ENCODE measurements at places on chromosomes 1 and 21.

DNA sequence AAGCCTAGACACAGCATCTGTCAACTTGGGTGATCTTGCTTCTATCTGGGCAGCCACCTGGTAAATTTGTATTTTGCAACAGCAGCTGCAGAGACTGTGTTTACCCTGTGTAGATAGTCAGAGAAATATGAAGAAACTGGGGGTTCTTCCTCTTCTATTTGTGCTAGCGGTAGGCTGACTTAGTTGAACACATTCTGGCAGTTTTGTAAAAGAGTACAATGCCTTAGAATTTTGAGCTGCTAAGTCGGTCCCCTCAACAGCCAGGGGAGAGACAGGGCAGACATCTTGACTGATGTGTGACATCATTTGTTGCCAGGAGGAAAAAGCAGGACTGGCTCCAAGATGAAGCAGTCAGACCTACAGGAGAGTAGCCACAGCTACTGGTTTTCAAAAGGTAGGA, 53.7 kb downstream of the KCNJ6 start:
- no peak for DNase-seq

GRCh38 chr1:108799001-108799400, 52.5 kb downstream of the STXBP3 start:
- no peak for DNase-seq

DNA sequence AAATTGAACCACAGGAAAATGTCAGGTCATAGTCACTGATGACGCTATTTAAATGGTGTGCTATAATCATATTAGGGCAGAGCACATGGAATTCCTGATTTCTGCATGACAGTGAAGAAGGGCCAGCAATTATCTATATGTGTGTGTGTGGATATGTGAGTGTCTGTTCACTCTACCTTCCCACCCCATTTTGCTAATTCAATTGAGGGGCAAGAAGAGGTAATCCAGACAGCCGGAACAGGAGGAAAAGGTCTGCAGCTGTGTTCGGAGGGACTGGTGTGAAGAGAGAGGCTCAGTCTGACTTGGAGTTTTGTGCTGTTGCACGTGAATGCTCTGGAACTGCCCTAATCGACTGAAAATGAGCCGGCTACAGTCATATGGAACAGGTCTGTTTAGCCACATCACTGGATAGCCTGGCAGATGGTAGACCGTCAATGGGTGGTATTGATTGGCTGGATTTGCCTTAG, 5.1 kb upstream of the ELAVL4 start:
- no peak for DNase-seq

GRCh38 chr1:8154621-8155052, 128.5 kb upstream of the ERRFI1 start:
- DNase-seq: peak; percentile 33

DNA sequence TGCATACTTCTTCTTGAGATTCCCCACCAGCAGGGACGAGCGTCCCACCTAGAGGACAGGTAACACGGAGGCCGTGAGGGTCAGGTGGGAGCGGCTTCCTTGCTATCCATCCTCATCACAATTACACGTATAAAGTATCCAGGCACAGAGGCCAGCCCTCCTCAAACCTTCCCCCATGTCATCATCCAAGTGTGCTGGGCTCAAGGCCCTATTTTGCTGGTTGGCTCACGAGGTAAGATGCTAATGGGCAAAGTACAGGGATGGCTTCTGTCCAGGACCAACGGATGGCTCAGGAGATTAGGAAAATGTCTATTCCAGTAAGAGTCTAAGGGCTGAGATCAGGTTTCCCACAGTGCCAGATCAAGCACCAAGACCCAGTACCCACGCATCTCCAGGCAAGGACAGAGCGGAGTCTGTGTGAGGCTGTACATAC, 11.5 kb upstream of the A3GALT2 start:
- no peak for DNase-seq

DNA sequence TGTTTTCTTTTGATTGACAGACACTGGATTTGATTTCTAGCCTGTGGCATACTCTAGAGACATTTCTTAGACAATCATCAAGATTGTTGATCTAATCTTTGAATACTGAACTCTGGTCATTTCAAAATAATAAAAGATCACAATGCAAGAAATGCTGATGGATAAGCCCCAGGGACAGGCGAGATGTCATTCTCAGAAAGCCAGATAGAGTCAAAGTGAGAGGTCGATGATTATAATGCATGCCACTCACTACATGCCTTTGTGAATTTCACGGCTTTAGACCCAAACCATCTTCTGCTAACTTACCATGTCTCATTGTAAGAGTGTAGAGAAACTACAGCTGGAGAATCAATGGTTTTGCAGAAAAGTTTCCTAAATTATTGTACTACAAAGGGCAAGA, 257.1 kb downstream of the DYRK1A start:
- no peak for DNase-seq

DNA sequence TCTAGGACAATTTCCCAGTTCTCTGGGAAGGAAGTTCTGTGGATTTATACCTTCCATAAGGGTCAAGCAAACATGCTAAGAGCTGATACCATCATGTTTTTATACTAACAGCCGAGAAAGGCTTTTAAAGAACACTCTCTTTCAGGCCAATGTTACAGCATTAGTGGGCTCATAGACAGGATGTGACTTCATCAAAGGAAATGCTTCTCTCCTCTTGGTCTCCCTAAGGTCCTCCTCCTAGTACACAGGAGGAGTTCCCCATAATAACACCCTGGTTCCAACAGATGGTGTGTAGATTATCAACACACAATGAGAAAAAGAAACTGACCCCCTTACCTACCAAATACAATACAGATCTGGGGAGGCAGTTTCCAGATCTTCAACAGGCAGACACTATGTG, 26.7 kb upstream of the GLIS1 start:
- peak; percentile 62 for DNase-seq

DNA sequence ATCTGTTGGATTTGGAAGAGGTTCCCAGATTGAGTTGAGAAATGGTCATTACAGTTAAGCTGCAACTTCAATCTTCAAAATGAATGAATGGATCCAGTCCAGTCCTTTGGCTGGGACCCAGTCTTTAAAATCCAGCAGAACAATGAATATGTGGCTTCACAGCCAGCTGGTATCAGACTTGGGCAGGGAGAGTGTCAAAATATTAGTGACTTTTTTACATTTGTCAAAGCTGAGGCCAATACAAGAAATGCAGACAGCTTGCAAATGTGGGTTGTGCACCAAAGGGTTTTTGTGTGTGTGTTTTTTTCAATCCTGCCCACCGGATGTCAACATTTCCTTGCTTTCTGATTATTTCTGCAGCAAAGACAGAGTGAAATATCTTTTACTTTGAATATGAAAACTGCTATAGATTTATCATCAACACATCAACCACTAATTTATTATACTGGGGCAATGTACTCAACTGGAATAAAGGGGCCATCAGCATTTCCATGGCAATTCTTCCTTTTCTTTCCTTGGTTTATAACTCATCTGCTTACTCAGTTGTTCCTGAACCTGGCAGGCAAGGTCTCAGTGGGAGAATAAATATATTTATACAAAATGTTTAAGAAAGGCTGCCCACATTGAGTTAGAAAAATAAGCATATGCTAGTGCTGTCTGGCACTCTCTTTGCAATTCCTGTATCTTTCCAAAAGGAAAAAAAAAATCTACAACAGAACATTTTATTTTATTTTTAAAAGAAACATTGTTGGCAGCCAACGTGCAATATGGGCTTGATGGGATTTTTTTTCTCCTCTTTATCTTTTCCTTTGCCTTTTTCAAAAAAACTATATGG, 491.6 kb upstream of the C1orf87 start:
- DNase-seq: no peak

- DNase-seq: peak; percentile 57
Observed at GRCh38 chr1:233240371-233240770, 55.2 kb downstream of the PCNX2 start.

GRCh38 chr1:193275773-193276172, 89.4 kb upstream of the B3GALT2 start:
- DNase-seq: no peak

GRCh38 chr1:203544978-203545816, 51.2 kb downstream of the OPTC start:
- DNase-seq: no peak

DNA sequence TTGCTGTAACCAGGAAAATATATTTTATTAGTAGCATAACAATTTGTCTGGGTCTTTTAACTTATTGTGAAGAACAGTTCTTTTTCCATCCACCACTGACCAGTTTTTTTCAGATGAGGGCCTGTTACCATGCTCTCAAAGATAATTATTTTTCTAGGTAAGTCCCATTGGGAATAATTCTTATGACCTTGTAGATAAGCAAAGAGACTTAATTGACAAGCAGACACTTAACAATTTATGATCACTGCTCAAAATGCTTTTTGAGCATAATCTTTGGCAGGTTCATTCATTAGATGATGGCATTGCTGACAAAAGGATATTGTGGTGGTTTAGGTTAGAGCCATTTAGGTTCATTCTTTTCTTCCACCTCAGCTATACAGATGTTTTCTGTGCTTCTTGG, 6.6 kb downstream of the SNX27 start:
- DNase-seq: no peak
